Activated naive CD4-positive, alpha-beta T cell treated with anti-CD3 and anti-CD28 coated beads, Interleukin-2, amount 50 U/mL, for 72 hours (primary cell): ENCODE measurements at places on chromosomes 2 and 18. TPM values are rescaled to one million over a fixed set of nuclear protein-coding genes. Genes with fewer than 3 reads are reported as not detected.

Gene CDK5R2
- total RNA-seq = not detected

Gene ARL4C
- total RNA-seq = 26.1 TPM

Gene NOL4
- not detected for total RNA-seq

Gene GREB1L
- total RNA-seq = not detected

Gene PLB1
- 0.89 TPM for total RNA-seq

Gene DHRS9
- total RNA-seq = 5.9 TPM

Gene KATNAL2
- total RNA-seq = 0.88 TPM

Gene FAP
- 0.50 TPM for total RNA-seq

Gene NEU2
- total RNA-seq = not detected

Gene CRYGC
- not detected for total RNA-seq

Gene IL1RL1
- total RNA-seq = 0.74 TPM

Gene RAX
- 0.56 TPM for total RNA-seq

Gene RMDN2
- total RNA-seq = 1.5 TPM

Gene TMSB10
- 2,802 TPM for total RNA-seq

Gene FTCDNL1
- 0.55 TPM for total RNA-seq

Gene PAX8
- total RNA-seq = 1.3 TPM

Gene CXCR2
- total RNA-seq = not detected

Gene VRK2
- 6.9 TPM for total RNA-seq

Gene DCC
- not detected for total RNA-seq

Gene PLCD4
- total RNA-seq = 0.36 TPM

Gene COL4A4
- total RNA-seq = not detected

Gene PRKD3
- total RNA-seq = 20.6 TPM

Gene VIL1
- total RNA-seq = not detected

Gene POTEJ
- total RNA-seq = not detected

Gene RGPD4
- 0.16 TPM for total RNA-seq

Gene GDF7
- total RNA-seq = not detected

Gene TMEM18
- 36.9 TPM for total RNA-seq

Gene VWA3B
- not detected for total RNA-seq

Gene WDFY1
- 22.5 TPM for total RNA-seq

Gene DSEL
- total RNA-seq = not detected

Gene DQX1
- total RNA-seq = 0.29 TPM

Gene NETO1
- total RNA-seq = not detected

Gene ANKRD30BL
- not detected for total RNA-seq

Gene MOGAT1
- total RNA-seq = not detected

Gene EGR4
- total RNA-seq = not detected

Gene SERPINB5
- not detected for total RNA-seq

Gene CFAP65
- total RNA-seq = not detected
